ENCODE measurements at places on chromosomes 3 and 15.

DNA sequence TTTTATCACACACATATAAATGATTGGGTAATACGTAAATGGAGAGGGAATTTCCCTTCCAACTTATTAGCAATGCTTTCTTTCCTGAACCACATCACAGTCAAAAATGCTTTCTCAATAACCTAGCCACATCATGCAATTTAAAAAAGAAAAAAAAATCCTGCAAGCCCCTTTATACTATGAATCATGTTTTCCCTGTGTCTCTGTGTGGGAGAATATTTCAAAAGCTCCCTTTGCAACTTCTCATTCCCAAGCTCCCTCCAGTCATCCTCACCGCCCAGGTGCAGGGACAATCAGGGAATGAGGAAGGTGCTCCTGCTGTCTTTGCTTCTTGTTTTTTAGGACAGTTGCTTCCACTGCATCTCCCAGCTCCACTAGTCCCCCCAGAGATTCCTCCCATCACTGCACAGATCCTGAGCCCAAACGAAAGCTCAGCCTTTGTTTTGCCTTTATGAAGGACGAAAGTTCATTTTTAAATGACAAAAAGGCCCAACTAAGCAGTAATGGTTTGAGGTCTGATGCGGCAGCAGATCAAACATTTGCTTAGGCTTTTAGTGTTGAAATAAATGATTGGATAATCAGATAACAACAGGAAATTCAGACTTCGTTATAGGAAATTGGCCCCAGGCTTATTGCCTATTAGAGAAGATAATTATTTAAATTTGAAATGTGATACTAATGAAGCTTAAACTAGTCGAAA, 47.8 kb upstream of the ADGRG7 start:
- DNase-seq: peak; percentile 38

DNA sequence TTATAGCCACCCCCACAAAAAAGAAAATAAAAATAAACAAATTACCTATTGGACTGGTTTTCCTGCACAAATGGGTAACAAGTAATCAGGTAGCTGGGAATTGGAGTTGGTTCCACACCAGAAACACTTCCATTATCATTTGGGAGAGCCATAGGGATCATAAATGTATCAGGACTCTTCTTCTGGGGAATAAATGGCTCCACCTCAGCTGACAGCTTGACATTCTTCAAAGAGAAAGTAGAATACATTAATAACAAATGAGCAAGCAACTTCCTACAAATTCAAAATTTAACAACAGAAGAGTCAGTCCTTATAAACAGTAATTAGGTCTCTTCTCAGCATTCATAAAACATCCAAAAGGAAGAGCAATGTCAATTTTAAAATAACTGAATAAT, 8.7 kb downstream of the SECISBP2L start:
- no peak for DNase-seq

- no peak for DNase-seq
These were observed 113.1 kb upstream of the C15orf61 start for GRCh38 chr15:67407786-67408185.

DNA sequence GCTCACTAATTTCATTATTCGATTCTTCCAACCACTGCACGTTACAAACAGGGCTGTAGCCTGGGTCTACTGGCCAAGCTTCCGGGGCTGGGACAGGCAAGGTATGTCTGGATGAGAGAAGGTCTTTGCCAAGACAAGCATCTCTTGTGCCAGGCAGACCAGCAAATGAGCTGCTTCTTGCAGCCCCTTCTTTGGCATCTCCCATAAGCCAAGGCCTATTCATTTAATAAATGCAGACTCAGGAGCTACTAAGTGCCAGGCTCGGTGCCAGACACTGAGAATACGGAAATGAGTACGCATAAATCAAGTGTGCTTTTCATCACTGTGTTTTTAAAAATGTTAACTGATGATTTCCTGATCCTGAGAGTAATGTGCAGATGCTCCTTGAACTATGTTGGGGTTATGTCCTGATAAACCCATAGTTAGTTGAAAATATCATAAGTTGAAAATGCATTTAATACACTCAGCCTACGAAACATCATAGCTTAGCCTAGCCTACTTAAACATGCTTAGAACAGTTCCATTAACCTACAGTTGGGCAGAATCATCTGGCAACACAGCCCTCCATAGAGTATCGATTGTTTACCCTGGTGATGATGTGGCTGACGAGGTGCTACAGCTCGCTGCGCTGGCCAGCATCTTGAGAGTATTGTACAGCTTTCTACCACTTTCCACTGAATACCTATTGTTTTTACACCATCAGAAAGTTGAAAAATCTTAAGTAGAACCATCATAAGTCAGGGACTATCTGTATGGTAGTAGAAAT, 135.0 kb upstream of the CTDSPL start:
- DNase-seq: no peak

GRCh38 chr3:10523561-10523960, 18.2 kb upstream of the ATP2B2 start:
- DNase-seq: no peak

GRCh38 chr3:26681632-26682031, 59.1 kb downstream of the LRRC3B start:
- DNase-seq: no peak

DNA sequence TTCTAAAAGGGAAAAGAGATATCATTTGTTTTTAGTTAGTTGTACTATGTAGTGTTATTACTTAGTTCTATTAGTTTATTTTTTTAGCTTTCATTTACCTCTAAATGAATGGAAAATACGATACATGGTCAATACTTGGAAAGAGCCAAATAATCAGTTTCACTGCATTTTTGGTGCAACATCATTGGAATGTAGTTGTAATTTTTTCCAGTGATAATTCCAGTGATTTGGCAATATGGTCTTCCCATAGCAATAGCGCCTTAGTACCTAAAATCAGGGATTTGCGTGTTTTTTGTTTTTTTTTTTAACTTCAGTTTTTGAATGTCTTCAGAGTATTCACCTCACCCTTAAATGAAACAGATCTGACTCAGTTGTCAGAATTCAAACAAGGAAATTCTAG, 41.8 kb downstream of the RAB8B start:
- DNase-seq: no peak

- DNase-seq: peak; percentile 85
These were observed 38.0 kb downstream of the PRICKLE2 start for GRCh38 chr3:64187065-64187959.

DNA sequence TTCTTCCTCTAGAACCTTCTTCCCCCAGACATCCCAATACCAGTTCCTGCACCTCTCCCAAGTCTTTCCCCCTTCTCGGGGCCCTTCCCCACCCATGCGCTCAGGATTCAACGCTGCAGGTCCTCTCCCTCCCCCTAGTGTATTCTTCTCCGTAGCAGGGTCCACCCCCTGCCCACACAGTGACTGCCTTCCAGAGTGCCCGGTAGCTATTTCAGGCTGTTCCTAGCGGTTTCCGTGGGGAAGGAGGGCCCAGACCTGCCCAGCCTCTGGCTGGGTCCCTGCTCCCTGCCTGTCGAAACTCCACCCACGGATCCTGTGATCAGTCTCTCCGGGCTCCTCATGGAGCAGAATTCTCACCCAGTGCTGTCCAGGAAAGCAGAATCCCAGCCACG, 45.2 kb upstream of the SEC61A1 start:
- DNase-seq: peak; percentile 10

DNA sequence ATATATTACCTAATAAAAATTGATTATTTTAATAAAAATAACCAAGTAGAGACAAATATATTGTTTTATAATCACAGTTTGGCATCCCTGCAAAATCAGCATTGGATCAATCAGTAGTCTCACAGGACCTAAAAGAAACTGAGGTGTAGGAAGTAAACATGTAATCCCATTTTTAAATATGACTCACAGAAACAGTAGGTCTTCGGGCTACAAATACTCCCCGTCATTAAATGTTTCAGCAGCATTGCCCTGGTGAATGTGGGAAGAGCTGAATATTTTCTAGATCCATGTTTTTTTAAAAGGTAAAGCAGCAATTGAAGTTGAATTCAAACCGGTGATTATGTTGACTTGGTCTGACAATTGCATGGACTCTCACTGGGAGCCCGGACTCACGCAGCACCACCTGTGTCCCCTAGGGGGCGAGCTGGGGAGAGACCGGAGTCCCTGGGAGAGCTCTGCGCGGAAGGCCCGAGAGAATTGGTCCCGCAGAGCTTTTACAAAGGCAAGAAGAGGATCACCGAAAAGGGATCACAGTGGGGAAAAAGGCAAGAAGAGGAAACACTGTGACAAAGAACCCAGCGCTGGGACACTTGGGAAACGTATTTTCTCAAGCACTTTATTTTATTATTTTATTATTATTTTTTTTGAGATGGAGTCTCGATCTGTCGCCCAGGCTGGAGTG, 17.2 kb upstream of the USP3 start:
- peak; percentile 87 for DNase-seq

GRCh38 chr15:81947548-81947947, 98.3 kb downstream of the MEX3B start:
- DNase-seq: no peak

DNA sequence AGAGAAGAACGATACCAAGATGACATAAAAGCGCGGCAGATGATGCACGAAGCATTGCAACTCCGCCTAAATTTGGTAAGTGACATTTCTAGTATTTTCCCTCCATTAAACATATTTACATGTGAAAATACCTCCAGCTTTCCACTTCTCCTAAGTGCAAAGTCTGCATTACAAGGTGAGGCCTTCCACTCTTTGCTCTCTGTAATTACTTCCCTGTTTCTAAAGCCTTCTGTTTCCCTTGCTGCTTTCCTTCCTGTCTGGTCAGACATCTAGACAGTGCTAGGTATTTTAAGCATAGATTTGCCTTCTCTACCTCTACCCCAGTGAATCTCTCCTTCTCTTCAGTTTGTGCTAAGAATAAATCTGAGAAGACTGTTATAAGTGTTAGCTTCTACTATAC, 1.9 kb downstream of the P2RY12 start:
- no peak for DNase-seq

DNA sequence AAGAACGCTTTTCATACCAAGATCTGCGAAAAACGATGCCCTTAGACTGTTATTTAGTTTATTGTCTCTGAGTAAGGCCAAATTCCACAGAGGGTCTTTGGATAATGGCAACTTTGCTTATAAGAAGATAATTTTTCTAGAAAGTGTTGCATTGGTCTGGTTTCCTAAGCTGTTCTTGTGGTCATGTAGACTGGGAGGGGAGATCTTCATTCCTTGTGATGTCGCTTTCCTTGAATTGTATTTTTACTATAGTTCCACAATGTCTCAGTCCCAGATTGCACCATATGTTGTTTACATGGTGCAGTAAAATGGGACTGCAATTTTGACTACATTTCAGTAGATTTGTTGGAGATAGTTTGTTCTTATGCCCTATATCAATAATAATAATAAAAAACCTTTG, 28.8 kb upstream of the ST3GAL6 start:
- no peak for DNase-seq

- no peak for DNase-seq
These were observed 2.8 kb upstream of the MUC20 start for GRCh38 chr3:195717852-195718476.

- no peak for DNase-seq
These were observed 1.3 kb downstream of the ADAM10 start for GRCh38 chr15:58748040-58748851.

DNA sequence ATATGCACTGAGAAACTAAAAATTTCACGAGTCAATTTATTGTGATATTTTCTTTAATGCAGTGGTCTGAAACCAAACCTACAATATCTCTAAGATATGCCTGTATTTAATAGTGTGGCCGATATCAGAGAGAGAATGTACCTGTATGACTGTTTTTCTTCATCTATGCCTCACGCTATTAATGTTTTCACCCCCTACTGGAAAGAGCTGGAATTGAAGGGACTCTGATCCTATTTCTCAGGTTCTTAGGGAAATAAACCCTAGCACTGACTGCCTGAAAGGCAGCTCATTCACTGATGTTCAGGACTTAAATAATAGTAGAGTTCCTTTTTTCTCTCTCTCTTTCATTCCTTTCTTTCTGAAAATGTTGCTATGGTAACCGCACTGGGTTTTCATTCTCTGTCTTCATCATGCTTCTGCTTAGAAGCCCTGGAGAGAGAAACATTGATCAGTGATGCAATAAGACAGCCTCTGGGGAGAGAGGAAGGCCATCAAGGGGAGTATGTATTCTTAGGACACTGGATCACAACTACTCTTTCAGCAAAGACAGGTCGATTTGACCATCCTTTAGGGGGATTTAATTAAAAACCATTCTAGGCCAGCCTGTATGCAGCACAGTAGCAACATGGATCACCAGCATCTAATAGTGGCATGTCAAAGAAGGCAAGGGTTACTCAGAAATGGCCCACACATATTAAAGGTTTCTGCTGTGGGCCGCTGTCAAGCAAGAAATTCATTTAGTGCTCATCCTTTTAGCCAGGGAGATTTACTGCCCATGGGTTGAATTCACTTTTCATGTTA, 1135.7 kb downstream of the IGSF11 start:
- DNase-seq: peak; percentile 40

- no peak for DNase-seq
These were observed 3.6 kb upstream of the GMPPB start for GRCh38 chr3:49727154-49727923.

GRCh38 chr15:63703641-63704240, 106.6 kb downstream of the FBXL22 start:
- DNase-seq: no peak

DNA sequence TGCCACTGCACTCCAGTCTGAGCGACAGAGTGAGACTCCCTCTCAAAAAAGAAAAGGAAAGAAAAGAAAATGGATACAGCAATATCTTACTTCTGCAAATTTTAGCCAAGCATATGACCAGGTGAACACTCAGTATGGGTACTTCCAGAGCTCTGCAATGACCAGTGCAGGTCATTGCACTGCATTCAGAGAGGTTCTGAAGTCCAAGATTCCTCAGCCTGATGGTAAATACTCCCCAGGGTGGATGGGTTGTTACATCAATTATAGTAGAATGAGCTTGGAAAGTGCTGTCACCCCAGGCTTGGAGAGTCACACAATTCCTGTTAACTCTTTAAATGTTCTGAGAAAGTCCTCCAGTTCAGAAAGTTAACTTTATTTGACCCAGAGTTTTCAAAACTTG, 103.7 kb downstream of the RPLP1 start:
- no peak for DNase-seq

- DNase-seq: no peak
These were observed 8.8 kb downstream of the SYNM start for GRCh38 chr15:99113547-99114271.
